ENCODE measurements at places on chromosomes 6 and 20.
A peak's percentile ranks its signal among the peaks of the same experiment; 100 is the strongest.

DNA sequence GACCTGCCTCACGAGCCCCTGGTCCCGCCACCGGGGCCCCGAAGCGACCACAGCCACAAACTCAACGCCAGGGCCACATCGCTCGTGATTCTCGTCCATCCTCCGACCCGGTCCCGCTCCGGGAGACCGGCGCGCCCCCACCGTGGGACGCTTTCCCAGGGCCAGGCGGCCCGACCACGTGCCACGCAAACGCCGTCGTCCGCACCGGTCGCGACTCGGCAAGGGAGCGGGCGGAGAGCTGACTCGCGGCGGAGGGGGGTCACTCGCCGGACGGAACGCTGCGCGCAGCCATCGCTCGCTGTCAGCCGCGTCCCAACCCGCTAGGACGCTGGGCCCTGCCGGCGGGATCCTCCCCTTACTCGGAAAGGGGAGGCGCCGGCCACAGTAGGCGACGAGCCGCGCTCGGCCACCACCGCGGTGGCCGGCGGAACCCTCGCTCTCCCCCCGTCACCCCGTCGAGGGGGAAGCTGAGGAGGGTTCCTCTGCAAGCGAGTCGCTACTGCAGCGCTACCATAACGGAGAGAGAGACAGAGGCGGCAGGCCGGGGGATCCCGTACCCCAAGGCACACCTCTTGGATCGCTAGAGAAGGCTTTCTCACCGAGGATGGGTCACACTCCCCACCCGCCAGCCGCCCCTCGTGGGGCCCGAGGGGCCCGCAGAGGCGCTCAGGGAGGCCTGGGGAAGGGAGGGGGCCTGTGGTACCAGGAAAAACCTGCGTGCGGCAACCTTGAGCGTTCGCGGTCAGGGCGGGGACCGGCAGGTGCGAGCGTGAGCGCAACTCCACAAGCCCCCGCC, 511.8 kb upstream of the ZNF337 start:
- ATAC-seq = peak; percentile 62

DNA sequence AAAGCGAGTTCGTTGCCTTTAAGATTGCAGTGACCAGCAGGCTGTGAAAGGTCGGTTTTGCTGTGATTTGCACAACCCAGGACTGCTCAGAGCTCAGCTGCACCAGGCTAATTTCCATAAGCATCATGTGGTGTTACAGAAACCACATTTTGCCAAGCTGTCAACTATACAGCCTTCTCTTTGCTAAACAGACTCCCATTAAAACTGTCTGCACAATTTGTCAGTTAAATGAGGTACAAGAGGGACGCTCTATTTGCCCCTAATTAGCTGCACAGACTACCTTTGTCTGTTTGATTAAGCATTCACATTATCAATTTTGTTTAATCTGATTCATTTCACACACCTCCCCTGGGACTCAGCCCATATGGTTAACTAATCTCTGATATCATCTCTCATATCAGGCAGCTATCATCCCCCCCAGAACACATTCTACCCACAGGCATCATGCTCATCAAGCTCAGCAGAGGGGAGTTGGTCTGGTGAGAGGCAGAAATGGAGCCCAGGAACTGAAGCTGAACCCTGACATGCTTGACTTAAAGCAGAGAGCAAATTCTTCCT, 62.1 kb downstream of the OLIG3 start:
- ATAC-seq = no peak

- no peak for ATAC-seq
These were observed 61.6 kb downstream of the KCNB1 start for GRCh38 chr20:49420811-49421295.

DNA sequence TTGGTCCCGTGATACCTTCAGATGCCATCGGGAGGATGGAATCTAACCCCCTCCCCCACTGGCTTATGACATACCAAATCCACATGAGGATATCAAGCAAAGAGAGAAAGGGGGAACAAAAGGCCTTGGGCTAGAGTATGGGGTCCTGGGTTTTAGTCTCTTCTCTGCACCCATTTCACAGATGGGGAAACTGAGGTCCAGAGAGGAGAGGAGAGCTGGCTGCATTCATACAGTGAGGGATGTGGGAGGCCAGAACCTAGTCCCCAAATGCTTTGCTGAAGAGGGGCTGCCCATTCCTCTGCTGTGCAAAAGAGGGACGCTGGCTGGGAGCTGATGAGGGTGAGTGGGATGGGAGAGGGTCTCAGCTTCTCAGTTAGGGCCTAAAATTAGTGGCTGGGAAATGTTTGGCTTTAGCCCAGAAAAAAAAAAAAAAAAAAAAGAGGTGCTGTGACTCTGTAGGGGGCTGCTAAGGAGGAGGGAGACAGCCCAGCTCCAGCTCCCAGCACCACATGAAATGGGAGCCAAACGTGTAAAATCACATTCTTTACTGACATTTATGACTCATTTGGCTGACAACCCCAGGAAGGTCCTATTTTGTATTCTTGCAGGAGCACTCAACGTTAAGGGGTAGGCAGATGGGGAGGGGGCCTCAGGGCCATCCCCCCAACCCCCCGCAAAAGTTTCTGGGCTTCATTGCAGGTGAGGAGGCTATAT, 11.9 kb downstream of the XKR7 start:
- ATAC-seq = no peak

- ATAC-seq = no peak
These were observed 53.1 kb downstream of the PLG start for GRCh38 chr6:160755165-160755564.

DNA sequence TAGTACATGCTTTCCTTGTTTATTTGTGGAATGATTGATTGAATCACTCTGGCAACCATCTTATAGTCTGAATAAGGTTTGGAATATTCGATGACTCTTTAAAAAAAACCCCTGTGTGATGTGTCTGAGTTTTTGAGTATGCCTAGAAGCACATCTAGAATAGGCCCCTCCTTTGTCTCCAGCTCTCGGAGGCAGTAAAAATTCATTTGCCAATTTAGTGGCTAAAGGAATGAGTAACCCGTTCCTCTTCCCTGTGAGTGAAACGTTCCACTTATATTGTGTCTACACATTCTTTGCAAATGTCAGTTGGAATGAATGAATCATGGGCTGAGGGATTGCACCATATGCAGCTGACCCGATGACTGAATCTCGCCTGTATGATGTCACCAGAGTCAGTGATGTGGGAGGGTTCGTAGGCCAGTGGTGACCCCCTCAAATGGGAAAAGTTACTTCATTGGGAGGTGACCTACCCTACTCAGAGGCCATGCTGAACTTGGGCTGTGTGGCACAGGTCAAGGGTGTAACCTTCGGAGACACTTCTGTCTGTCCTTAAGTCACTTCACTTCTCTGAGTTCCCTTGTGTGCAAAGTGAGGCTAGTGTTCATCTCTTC, 21.6 kb downstream of the MOCS3 start:
- peak; percentile 75 for ATAC-seq

- ATAC-seq = no peak
These were observed 14.8 kb downstream of the PAQR8 start for GRCh38 chr6:52376763-52377162.

DNA sequence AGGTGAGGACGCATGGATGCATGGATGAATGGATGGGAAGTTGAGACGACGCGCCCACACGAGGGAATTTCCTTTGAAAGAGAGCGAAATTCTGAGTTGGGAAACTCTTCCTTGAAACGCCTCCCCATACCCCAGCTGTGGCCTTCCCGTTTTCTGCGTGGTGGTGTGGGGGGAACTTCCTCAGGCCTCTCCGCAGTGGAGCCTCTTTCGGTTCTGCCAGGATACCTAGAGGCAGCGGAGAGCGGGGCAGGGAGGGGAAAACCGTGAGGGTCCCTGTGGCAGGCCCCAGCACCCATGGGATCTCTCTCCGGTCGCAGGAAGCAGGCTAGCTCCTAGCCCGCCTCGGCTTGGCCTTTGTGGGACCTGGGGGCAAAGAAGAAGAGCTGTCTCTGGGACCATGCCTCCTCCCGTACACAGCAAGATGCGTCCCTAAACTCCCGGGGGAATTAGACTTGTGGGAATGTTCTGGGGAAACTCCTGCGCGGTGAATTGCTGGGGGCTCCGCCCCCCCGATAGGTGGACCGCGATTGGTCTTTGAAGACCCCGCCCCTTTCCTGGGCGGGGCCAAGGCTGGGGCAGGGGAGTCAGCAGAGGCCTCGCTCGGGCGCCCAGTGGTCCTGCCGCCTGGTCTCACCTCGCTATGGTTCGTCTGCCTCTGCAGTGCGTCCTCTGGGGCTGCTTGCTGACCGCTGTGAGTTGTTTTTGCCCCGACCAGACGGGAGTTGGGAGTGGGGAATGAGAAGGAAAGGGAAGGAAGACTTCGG, at the start of gene CD40:
TSS of gene CD40 (plus strand) at position 611 of the 764 bp plus-strand sequence. CDS start at position 641, 30 bp downstream.
- ATAC-seq = peak; percentile 81

GRCh38 chr20:32474967-32475811, 109.9 kb downstream of the NOL4L start:
- no peak for ATAC-seq

DNA sequence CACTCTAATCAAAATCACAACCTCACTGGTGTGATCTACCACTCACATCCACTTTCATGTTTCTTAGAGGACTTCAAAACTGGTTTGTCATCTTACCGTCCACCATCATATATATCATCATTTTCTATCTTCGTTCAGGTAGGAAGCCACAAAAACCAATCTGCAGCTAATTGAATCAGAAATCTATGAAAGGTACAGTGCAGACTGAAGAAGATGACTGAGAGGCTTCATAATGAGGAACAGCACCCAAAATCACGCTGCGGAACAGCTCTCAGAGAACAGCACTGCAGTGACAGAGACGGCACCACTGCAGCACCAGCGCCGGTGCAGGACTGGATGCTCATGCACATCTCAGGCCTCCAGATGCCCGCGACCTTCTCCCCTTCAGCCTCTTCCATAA, 13.0 kb downstream of the GMDS start:
- ATAC-seq = peak; percentile 53

All from activated CD4-positive, CD25-positive, alpha-beta regulatory T cell treated with anti-CD3 and anti-CD28 coated beads, Interleukin-2, amount 50 U/mL, for 24 hours (primary cell).